T1000 (cell line): ENCODE measurements at places on chromosomes 1 and 21.

DNA sequence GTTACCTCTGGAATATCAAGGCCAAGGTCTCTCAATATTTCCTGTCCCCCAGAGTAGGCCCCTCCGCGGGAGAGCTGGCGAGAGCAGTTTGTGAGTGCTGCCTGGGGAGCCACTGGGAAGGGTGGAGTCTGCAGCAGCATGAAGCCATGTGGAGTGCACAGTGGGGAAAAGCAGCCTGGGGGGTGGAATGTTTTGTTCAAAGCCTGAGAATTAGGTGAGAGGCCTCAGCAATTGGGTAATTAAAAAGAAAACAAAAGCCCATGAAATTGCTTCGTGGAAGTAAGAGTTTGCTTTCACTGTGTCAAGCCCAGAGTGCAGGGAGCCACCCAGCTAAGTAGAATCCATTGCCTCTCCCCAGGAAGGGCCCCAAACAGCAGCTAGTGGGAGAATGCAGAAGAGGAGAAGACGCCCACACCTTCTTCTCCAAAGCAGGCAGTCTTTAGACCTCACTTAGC is 30.2 kb upstream of the DISC1 start:
- no peak for DNase-seq

DNA sequence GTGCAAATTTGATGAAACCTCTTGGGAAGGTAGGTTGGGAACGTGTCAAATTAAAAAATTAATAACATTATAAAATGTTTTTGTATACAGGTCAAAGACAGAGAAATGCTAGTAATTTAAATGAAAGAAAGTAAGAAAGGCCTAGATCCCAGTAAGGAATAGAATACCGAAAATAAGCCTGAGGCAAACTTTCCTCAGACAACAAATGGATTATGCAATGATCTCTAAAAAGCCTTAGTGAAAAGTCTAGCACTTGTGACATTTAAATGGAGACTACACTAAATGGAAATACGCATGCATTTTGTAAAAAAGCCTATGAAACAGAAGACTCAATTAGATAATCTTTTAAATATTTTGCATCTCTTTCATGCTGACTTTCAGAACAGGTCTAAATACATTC is 138.5 kb upstream of the ZNHIT6 start:
- no peak for DNase-seq

- no peak for DNase-seq
Observed at GRCh38 chr1:84350550-84350949, 47.7 kb upstream of the DNASE2B start.

- no peak for DNase-seq
Observed at GRCh38 chr1:220999872-221000863, 120.9 kb downstream of the HLX start.

GRCh38 chr1:6852136-6852890 is 67.1 kb downstream of the CAMTA1 start:
- no peak for DNase-seq

DNA sequence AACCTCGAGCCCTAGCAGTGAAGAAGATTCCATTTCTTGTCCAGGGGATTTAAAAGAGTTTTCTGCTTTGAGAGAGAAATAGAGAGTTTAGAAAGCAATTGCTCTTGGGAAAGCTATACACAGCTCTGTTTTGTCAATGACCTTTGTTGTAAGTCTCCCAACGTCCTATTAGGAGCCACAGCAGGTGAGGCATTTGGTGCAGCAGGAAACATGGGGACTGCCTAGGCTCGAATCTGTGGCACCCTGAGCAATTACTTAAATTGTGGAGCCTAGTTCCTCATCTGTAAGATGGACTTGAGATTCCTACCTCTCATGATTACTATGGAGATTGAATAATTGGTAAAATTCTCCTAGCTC is 8.2 kb downstream of the DCLRE1B start:
- DNase-seq = no peak

DNA sequence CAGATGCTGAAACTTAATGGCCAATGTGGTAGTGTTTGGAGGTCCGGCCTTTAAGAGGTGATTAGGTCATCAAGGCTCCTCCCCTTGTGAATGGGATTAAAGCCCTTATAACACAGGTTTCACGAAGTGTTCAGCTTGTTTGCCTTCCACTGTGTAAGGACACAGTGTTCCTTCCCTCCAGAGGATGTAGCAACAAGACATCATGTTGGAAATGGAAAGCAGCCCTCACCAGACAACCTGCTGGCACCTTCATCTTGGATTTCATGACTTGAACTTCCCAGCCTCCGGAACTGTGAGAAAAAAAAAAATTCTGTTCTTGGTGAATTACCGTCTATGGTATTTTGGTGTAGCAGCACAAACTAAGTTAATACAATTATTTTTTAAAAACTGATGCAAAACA is 613.8 kb downstream of the KIF26B start:
- DNase-seq = no peak

- no peak for DNase-seq
Observed at GRCh38 chr1:7292036-7292681, 478.9 kb upstream of the VAMP3 start.

GRCh38 chr1:40649592-40649930 is 15.9 kb downstream of the RIMS3 start:
- DNase-seq = no peak

GRCh38 chr1:100806601-100807000 is 87.1 kb downstream of the VCAM1 start:
- no peak for DNase-seq

- no peak for DNase-seq
Observed at GRCh38 chr1:168195199-168196135, 16.7 kb downstream of the TIPRL start.

DNA sequence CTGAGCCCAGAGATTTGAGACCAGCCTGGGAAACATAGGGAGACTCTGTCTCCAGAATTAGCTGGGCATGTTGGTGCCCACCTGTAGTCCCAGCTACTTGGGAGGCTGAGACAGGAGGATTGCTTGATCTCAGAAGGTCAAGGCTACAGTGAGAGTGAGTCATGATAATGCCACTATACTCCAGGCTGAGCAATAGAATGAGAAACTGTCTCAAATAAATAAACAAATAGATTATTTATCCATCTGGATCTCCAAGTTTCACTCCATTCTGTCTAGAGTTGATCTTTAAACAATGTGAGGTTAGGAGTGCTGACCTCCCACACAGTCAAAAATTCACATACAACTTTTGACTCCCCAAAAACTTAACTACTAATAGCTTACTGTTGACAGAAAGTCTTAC is 106.8 kb upstream of the PALMD start:
- no peak for DNase-seq

DNA sequence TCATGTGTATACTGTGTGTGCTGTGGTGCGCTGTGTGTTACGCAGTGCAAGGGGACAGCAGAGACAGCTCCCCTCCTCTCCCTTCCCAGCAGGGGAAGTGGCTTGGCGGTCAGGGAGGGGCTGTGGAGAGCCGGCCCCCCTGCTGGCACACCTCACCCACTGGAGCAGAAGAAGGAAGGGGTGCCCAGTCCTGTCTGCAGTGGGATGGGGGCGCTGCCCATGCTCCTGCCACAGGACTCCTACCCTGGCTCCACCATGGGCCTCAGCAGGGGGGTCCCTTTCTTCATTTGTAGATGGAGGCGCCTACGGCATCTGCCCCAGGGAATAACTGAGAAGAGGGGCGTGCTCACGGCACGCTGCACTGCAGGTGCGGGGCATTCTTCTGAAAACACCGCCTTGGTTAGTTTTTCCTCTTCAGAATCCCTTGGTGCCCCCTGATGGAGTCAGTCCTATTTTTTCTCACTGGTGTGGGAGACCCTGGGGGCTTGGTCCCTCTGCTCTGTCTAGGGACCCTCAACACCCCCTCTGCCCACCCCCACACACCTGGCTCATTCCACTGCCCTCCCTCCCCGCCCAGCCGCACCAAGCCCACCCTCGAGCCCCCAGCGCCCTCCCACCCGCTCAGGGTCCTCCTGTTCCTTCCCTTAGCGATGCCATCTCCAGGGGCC is 13.8 kb upstream of the LDLRAP1 start:
- no peak for DNase-seq

DNA sequence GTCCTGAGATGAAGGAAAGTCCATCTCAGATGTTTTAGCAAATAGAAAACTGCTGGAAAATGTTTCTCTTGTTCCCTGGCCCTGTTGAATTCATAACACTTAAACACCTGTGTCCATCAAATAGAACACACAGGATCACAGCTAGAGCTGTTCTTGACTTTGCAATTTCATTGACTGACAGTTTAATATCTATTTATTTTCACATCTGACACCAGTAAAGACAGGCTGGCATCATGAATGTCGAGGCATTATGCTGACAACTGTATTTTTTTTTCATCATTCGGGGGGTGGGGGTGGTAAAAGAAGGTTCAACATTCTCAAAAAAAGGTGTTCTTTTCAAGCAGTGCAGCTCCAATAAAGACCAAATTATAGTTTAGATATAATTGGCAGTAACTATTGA is 591.2 kb upstream of the PTBP2 start:
- DNase-seq = no peak

GRCh38 chr1:31434979-31435378 is 22.0 kb downstream of the SERINC2 start:
- no peak for DNase-seq

- DNase-seq = no peak
Observed at GRCh38 chr1:235864931-235865525, 1.7 kb downstream of the LYST start.
